ENCODE measurements at places on chromosomes 4 and X.

GRCh38 chrX:82585868-82586267 lies 922.2 kb upstream of the POU3F4 start:
- DNase-seq = no peak

DNA sequence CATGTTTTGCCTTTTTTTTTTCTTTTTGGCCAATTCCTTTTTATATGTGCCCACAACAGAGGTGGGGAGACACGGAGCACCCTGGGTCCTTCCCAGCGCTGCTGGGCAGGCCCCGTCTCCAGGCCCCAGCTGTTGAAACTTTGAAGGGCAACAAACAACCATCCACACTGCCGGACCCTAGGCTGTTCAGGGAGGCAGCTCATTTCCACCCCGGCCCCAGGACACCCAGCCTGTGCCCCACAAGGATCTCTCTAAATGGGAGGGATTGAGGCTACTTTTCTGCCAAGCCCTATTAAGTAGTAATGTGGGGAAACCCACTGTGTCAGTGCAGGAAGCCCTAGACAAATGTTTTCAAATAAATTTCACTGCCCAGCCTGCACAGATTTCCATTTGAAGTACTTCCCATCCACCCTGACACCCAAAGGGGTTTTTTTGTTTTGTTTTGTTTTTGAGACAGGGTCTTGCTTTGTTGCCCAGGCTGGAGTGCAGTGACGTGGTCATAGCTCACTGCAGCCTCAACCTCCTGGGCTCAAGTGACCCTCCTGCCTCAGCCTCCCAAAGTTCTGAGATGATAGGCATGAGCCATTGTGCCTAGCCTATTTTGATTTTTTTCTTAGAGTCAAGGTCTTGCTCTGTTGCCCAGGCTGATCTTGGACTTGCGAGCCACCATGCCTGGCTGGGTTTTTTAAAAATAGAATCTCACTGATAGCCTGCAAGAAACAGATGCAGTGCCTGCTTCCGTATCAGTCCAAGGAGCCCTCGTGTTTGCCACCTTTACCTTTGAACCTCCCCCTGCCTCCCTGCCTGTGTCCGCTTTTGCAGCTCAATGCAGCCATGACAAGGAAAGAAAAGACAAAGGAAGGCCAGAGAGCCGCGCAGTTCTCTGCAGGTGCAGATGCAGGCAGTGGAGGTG lies 13.4 kb upstream of the CLCN4 start:
- no peak for DNase-seq

GRCh38 chr4:148124512-148124911 lies 317.7 kb downstream of the NR3C2 start:
- no peak for DNase-seq

DNA sequence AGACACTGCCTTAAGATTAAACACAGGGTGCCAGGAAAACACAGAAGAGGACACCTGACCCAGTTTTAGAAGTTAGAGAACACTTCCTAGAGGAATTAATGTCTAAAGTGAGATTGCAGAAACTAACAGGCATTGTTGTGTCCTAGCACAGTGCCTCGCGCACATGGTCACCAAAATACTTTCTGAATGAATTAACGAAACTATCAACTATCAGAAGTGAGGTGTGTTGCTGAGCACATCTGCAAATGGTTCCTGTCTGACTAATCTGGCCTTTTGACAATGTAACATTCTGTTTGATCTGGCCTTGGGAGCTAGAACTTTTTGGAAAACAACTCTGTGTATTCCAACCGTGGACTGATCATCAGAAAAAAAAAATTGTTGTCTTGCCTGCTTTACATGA lies 556.8 kb upstream of the LCORL start:
- DNase-seq = no peak

GRCh38 chrX:30085571-30085970 lies 129.8 kb upstream of the MAGEB2 start:
- no peak for DNase-seq

GRCh38 chrX:11770320-11770719 lies 12.3 kb downstream of the MSL3 start:
- DNase-seq = no peak

GRCh38 chr4:153936121-153936520 lies 147.2 kb upstream of the SFRP2 start:
- DNase-seq = no peak

- DNase-seq = no peak
These were observed 58.5 kb downstream of the PGRMC2 start for GRCh38 chr4:128228845-128229795.

- no peak for DNase-seq
These were observed 69.4 kb downstream of the PDS5A start for GRCh38 chr4:39908284-39908683.

DNA sequence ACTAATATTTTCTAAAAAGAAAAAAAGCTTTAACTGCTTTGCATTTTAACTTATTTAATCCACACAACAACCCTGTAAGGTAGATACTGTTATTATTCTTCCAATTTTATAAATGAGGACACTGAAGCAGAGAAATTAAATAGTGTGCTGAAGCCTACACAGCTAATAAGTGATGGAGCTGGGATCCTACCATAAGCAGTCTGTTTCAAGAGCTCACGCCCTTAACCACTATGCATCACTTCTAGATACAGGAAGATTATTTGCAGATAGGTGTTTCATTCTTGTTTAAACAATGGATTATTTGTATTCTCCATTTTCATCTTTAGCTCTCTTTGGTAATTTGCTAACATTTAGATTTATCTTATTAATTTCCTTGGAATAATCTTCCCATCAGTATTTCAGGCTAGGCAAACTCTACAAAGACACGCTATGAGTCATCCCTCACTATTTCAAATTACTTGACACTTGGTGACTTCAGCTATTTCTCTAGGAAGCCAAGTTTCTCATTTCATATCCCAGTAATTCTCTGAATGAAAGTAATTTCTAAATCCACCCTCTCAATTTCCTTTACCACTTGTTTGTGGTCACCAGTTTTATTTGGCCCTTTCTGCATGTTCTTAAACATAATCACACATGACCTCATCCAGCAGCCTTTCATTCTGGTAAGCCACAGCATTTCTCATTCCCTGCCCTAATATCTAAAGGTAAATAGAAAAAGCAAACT lies 67.3 kb downstream of the ASB9 start:
- DNase-seq = no peak

GRCh38 chrX:9730752-9731151 lies 34.9 kb downstream of the GPR143 start:
- DNase-seq = no peak

DNA sequence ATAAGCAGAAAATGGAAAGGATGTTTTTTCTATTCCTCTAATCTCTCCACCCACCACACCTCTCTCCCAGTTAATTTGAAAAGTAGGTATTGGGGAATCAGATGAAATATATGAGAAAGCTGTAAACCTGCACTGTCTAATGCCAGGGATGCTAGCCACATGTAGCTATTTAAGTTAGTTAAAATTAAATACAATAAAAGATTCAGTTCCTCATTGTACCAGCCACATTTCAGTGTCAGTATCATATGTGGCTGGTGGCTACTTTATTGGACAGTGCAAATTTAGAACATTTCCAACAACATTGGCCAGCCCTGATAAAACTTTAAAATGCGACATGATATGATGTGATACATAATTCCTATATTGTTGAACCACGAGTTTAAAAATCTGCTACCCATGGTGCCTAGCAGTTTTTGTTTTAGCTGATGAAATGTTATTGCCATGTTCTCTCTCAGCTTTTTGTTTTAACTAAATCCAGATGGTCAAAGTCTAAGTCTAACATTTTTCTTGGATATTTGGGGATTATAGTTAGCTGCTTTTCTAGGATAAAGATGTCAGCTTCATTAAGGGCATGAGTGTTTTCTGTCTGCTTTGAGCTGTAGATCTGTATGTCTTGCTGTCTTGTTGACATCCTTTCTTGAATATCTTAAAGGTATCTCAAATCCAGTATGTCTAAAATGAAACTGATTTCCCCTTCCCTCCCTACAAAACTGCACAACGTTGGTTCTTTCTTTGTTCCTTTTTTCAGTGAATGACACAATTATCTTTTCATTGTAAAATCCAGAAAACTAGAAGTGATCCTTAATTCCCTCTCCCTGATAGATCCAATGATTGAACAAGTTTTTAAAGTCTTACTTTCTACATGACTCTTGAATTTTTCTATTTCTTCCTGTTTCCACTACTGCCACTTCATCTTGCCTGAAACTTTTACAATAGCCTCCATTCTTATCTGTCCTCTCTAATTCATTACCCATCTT lies 6.2 kb downstream of the ARFIP1 start:
- DNase-seq = no peak

DNA sequence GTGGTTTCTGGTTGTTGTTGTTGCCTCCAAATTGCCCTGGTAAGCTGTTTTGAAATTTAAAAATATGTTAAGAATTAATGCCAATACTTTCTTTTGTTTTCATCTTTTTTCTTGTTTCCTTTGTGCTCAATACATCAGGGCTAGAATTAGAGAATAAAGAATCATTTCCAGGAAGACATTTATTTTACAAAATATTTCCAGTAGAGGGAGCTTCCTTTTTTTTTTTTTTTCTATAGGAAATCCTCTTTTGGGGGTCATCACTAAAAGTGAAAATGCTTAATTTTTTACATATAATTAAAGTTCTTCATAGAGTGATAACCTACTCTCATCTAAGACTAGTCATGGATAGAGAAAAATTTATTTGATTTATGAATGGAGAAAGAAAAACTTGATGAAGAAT lies 2.4 kb downstream of the GLRA3 start:
- no peak for DNase-seq

DNA sequence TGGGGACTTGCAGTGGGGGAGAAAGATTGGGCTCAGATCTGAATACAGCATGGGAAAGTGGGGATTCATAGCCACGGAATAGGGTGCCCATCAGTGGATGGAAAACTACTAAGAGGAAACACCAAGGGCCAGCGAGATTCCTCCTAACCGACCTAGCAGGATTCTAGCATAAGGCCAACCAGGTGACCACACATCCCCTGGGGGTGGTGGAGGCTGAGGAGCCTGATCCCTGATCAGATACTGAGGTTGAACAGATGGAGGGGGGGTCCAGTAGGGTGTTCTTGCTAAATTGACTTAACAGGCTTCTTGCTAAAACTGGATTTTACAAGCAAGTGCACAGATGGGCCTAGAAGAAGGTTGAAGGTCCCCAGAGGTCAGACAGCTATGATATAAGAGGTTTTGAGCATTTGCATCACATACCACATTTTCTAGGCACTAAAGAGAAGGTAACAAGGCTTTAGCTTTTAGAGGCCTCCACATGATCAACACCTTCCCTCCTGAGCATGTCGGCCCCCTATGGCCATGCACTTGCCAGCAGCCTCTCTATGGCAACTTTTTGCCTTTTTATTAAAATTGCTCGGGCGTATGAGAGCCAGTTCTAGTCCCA lies 69.1 kb upstream of the PUDP start:
- DNase-seq = no peak

DNA sequence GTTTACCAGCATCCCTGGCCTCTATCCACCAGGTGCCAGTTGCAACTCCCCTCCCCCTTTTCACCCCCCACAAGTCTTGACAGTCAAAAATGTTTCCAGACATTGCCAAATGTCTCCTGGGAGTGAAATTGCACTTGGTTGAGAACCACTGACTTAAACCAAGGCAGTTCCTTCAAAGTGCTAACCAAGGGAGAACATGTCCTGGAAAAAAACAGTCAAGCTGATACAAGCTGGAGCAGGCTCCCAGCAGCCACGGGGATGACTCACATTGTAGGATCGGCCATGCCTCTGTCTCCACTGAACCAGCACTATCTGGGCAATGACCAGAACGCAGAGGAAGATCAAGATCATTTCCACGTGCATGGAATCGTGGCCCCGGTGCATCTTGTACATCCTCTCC lies 11.4 kb downstream of the RNF175 start:
- DNase-seq = no peak

GRCh38 chr4:17153572-17153971 lies 255.1 kb upstream of the LDB2 start:
- DNase-seq = no peak

DNA sequence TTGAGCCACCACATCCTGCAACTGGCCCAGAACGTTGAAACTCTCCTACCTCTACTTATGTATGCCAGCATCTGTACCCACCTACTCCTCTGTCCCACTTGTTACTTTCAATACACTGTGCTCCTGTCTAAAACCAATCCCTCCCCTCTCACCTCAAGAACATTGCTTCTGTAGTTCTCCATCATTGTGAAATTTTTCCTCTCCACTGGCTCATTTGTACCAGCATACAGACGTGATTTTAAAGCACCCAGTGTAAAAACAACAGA lies 25.5 kb upstream of the USO1 start:
- no peak for DNase-seq

DNA sequence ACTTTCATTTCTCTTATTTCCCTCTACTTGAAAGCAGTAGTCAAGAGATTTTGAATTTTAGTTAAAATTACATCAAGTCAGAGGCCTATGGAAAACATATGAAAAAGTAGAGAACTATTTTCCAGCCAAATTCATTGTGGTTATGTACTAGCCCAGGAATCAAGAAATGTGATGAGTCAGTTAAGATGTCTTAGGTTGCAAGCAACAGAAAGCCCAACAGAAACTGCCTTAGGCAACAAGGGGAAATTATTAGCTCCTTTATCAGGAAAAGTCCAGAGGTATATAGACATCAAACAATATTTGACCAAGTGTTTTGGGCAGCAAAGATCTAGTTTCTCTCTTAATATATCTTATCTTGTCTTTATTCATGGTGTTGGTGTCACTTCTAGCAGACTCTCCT lies 37.8 kb upstream of the FRMD7 start:
- no peak for DNase-seq

GRCh38 chr4:35166466-35166865 lies 1077.8 kb downstream of the ARAP2 start:
- DNase-seq = no peak

- DNase-seq = no peak
These were observed 243.3 kb downstream of the ARAP2 start for GRCh38 chr4:36000941-36001557.

- no peak for DNase-seq
These were observed 243.8 kb downstream of the ADGRL3 start for GRCh38 chr4:61443813-61444510.

DNA sequence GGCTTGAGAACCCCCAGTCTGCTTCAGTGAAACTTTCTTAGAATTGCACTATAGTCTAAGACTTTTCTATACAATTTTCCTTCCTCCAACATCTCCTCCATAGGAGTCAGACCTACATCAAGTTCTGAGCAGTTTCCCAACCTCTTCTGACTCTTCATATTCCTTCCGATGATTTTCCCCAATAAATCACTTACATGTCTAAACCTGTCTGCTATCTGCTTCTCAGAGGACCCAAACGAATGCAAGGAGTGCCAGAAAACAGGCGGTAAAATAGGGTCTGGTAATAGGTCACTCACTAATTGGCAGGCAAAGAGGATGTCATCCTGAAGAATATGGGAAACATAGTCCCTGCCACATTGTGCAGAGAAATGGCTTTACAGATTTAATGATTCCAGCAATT lies 153.9 kb downstream of the PCDH18 start:
- DNase-seq = no peak

Data from stimulated activated CD4-positive, alpha-beta T cell treated with anti-CD3 and anti-CD28 coated beads, Interleukin-1b, Interleukin-23, amount 100 ng/mL, for 4 hours (primary cell).